NCI-H1417 treated with DMSO at 0.1 percent for 48 hours (cell line): ENCODE measurements at places on chromosomes 3 and 15.

- DNase-seq = no peak
These were observed 245.1 kb downstream of the THRB start for GRCh38 chr3:24249523-24249922.

GRCh38 chr15:76614725-76615124 is 278.2 kb downstream of the ISL2 start:
- no peak for DNase-seq

DNA sequence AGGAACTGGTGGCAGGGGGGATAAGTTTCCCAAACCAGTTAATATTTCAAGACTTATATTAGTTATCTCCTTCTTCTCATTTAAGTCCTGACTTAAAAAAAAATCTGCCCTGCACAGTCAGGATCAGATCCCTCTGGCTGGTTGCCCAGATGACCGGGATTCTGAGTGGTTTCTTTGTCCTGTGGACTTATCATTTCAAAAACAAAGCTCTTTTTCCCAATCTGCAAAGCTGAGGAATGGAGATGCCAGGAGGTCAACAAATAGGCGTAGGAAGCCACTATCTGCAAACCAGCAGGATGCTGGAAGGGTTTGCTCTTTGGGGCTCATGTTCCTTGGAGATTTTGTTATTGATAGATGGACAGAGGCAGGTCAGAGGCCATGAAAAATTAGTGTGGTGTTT is 5.8 kb downstream of the C3orf20 start:
- no peak for DNase-seq

GRCh38 chr3:188571531-188572095 is 417.7 kb downstream of the LPP start:
- no peak for DNase-seq

GRCh38 chr3:114714237-114714636 is 420.4 kb downstream of the TIGIT start:
- no peak for DNase-seq

GRCh38 chr15:85312929-85313331 is 67.5 kb upstream of the AKAP13 start:
- no peak for DNase-seq

DNA sequence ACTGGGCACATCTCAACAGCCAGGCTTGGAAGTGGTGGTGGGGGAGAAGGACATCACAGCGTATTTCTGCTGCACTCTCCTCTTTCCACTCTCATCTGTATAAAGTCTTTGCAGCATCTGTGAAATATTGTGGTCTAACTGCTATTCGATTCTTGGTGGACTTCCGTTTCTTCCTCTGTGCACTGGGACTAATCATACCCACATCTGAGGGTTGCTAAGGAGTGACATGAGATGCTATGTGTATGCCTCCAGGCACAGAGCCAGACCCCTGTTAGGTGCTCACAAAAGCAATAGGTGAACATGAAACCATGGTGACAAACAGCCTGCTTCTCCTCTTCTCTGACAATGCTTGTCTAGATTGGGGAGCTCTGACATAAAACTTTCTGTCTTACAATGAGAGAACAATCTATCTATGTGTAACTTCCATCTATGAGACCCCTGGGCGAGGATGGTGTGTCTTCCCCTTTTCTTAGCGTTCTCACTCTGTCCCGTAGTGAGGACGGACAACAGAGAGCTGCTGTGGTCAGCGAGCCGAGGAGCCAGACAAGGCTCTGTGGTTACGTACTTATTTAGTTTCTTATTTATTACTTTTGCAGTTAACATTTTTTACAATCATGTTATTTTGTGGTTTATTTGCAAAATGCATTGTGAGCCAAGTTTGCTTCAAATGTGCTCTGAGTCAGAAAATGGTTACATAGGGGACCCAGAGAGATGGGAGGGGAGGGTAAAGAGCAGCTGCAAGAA is 196.7 kb upstream of the TPRG1 start:
- no peak for DNase-seq

DNA sequence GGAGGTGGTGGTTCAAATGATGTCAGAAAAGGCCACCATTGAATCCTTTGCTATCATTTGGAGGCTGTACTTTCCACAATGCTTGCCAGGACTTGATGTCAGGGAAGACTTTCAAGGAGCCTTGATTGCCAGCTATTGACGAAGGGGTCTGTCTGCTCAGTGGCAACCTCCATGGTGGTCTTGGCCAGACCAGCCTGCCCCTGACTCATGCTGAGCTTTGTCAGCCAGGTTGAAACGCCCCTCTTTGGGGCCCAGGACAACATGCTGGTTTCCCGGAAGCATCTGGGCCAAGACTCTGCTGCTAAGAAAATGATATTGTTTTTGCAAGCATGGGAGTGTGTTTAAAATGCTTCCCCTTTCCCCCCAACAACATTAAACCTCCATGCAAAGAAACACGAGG is 26.7 kb downstream of the CGNL1 start:
- no peak for DNase-seq

GRCh38 chr3:172380632-172381031 is 67.6 kb downstream of the GHSR start:
- no peak for DNase-seq

GRCh38 chr15:61834076-61834697 is 226.1 kb downstream of the VPS13C start:
- DNase-seq = peak; percentile 1

DNA sequence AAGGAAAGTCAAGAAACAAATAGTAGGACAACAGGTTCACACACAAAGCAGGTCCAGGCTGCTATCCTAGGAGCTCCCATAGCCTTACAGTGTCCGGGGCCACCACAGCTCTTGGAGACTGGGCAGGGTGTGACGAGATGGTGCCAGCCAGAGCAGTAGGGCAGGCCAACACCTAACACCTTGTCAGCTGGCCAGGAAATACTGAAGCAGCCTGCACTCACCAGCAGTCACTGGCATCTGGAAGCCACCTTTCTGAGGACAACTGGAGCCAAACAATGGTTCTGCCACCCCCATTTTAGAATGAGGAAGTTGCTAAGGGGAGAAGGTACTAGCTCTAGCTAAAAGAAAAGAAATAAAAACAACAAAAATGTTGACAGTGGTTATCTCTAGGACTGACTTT is 47.2 kb downstream of the CCDC12 start:
- no peak for DNase-seq

GRCh38 chr3:102394517-102394916 is 40.3 kb upstream of the ZPLD1 start:
- no peak for DNase-seq

- no peak for DNase-seq
These were observed 74.0 kb downstream of the OXNAD1 start for GRCh38 chr3:16338999-16339398.

DNA sequence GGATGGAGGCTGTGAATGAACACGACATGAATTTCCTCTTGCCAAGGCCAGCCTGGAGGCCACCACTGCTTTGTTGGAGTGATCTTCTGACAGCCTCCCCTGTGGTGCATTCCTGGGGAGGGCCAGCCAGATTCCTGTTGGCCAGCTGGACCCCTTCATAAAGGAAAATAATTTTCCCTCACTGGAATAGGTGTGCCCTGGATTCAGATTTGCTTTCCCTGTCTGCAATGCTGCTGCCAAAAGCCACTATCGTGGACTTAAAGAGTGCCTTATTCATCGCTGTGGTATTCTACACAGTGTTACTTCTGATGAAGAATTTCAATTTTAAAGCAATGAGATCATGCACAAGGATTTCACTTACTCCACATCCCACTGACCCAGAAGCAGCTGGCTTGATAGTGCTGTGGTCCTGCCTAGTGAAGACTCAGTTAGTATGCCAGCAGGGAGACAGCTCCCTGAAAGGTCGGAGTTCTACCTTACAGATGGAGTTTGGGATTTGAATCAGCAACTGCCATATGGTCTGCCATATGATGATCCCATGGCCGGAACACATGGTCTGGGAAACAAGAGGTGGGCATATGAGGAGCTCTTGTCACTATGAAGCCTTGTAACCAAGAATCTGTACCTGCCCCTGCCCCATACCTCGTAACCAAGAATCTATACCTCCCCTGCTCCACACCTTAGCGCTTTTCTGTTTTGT is 145.2 kb downstream of the KLF13 start:
- no peak for DNase-seq

GRCh38 chr3:197289726-197290125 is 8.7 kb downstream of the DLG1 start:
- no peak for DNase-seq

DNA sequence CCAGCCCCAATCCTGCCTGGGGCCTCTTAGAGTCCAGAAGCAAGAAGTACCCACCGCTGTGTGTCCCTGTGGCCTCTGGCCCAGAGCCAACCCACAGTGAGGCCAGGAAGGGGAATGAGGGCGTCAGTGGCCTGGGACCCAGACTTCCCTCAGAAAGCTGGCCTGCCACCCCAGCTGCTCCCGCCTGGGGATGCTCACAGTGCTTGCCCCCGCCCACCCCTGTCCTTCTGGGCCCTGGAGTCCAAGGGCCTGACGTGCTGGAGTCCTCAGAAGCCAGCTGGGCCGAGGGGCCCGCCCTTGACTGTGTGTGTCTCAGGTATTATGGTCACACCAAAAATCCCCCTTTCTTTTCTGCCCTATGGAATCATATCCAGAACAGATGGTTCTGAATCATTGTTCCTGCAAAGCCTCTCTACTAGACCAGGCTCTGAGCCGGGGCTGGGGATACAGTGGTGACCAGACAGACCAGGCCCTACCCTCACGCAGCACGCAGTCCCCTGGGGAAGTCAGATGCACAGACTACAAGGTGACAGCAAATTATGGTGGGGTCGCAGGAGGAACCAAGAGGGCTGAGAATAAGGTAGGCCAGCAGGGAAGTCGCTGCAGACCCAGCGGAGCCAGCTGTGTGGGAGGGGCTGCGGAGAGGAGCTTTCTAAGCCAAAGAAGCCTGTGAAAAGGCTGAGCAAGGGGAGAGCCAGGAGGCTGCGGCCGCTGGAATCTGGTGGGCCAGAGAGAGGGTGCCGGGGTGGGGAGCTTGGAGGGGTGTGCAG is 99.1 kb downstream of the VGLL4 start:
- DNase-seq = no peak

GRCh38 chr3:58530354-58530865 is 6.6 kb downstream of the ACOX2 start:
- no peak for DNase-seq

DNA sequence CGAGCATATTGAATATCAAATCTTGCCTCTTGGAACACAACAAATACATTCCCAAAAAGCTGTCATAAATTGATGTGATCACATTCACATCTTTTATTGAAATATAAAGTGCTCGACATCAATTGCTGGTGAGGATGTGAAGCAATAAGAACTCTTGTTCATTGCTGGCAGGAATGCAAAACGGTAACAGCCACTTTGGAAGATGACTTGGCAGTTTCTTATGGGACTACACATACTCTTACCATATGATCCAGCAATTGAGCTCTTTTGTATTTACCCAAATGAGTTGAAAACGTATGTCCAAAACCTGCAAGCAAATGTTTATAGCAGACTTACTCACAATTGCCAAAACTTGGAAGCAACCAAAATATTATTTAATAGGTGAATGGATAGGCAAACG is 234.9 kb downstream of the CACNA2D3 start:
- no peak for DNase-seq

DNA sequence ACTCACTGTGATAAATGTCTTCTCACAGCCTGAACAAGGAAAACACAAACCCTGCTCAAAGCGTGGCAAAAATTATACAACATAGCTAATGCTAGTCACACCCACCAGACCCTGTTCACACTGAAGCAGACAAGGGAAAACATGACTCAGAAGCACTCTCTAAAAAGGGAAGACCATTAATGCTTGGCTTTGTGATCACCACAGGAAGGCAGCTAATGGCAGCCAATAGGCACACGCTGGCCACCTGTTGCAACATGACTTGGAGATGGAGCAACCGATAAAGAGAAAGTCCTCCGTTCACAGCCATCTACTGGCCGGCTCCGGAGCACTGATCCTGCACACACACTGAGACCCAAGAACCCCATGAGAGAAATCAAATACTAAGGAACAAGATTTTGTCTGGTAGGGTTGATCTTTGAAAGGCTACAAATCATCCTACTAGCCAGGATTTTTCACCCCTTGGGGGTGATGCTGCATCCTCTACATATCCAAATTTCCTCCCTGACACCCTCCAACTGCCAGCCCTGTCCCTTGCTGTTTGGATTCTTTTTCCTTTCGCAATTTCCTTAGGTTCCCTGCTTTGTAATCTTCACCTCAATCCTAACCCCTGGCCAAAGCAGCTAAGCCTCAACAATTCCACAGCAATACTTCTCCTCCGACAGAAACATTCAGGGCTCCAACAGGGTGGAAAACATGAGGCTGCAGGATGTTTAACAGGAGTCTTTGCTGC is 3.2 kb downstream of the ZXDC start:
- no peak for DNase-seq

DNA sequence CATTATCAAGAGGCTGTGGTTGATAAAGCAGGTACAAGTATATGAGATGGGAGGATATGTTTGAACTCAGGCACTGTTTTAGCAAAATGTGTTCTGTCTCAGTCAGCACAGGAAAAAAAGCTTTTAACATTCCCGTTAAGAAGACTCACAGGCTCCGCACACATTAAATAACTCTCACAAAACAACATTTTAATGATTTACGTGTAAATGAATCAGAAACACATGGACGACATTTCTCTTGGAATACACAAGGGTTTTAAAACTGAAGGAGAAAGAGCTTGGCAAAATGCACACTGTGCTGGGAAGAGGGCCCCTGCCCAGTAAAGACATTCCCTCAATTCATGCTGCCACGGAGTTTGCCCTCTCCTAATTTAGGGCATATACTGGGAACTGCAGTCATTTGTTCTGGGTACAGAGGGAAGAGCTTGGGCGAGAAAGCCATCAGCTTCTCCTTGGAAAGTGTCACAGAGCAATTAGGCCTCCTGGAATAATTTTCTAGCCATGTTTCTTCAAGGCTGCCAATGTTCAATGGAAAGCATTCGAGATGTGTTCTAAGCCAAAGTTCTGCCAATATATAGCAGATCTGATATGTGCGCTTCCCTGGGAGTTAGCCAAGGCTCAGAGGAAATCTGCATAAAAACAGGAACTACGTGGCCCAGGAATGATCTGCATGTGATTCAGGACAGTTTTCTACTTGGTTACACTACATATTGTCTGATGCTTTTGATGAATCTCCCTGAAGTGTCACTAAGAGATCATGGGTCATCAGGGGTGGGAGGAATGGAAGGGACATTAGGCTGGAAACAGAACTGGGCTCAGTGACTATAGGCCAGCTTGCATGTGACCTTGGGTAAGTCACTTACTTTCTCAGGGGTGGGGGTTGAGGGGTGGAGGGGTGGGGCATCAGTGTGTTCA is 2.2 kb upstream of the MASP1 start:
- no peak for DNase-seq

GRCh38 chr3:66499881-66500575 is 794 bp downstream of the LRIG1 start:
- DNase-seq = no peak

- no peak for DNase-seq
These were observed 1042.3 kb downstream of the OTOL1 start for GRCh38 chr3:162538906-162539305.

DNA sequence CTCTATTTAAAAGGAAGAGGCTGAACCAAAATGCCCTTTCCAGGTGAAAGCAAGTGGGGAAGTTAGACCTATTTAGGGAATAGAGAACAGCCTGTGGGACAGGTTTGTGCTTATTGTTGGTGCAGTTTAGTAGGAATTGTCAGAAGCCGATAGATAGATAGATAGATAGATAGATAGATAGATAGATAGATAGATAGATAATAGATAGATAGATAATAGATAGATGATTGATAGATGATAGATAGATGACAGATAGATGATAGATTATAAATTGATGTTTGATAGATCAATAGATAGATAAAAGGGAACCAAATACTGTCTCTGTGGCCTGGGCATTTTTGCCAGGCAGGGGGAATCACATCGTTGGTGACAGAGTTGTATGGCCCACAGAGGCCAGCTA is 42.5 kb downstream of the SH3GL3 start:
- DNase-seq = no peak
